ENCODE measurements at places on chromosomes 12 and 14. TPM values are rescaled to one million over a fixed set of nuclear protein-coding genes. Genes with fewer than 3 reads are reported as not detected.

Gene A2M
- 133 TPM for polyA plus RNA-seq

Gene KITLG
- 4.2 TPM for polyA plus RNA-seq

Gene OR4E2
- not detected for polyA plus RNA-seq

Gene RILPL2
- 2.2 TPM for polyA plus RNA-seq

Gene PLXNC1
- polyA plus RNA-seq = 1.1 TPM

Gene LGR5
- polyA plus RNA-seq = not detected

Gene ADAMTS20
- not detected for polyA plus RNA-seq

Gene RNF212B
- polyA plus RNA-seq = not detected

Gene CEBPE
- not detected for polyA plus RNA-seq

Gene ANKRD33
- not detected for polyA plus RNA-seq

Gene SSPN
- polyA plus RNA-seq = 18.2 TPM

Gene EML5
- polyA plus RNA-seq = 0.08 TPM

Gene STAC3
- 0.67 TPM for polyA plus RNA-seq

Gene GPR132
- polyA plus RNA-seq = 0.51 TPM

Gene C1R
- polyA plus RNA-seq = 49.1 TPM

Gene KLHDC2
- 40.7 TPM for polyA plus RNA-seq

Data from heart left ventricle (tissue), 16 donors.